Left ventricle myocardium superior (tissue), 1 donor: ENCODE measurements at places on chromosomes 3 and 15.

- no peak for DNase-seq
Measured at GRCh38 chr15:33608714-33609113, 297.9 kb downstream of the RYR3 start.

DNA sequence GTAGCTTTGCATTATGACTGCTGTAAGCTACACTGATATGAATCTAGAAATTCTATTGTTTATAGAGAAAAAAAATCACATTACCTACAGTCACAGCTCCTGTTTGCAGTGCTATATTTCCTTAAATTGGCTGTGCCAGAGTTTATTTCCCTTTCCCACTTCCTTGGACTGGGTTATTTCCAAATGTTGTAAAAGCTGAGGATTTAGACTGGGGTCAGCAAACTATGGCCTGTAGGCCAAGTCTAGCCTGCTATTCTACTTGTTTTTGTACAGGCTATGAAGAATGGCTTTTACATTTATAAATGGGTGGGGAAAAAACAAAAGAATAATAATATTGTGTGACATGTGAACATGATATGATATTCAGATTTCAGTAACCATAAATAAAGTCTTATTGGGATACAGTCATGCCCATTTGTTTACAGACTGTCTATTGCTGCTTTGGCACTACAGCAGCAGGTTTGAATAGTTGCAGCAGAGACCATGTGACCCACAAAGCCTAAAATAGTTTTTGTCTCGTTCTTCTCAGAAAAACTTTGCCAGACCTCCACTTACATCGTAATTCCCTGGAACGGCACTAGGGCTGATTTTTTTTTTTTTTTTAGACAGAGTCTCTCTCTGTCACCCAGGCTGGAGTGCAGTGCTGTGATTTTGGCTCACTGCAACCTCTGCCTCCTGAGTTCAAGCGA lies 7.8 kb downstream of the GLDN start:
- no peak for DNase-seq

GRCh38 chr15:25793354-25794050 lies 69.6 kb downstream of the ATP10A start:
- no peak for DNase-seq

GRCh38 chr3:9347887-9348286 lies 15.0 kb upstream of the THUMPD3 start:
- no peak for DNase-seq

DNA sequence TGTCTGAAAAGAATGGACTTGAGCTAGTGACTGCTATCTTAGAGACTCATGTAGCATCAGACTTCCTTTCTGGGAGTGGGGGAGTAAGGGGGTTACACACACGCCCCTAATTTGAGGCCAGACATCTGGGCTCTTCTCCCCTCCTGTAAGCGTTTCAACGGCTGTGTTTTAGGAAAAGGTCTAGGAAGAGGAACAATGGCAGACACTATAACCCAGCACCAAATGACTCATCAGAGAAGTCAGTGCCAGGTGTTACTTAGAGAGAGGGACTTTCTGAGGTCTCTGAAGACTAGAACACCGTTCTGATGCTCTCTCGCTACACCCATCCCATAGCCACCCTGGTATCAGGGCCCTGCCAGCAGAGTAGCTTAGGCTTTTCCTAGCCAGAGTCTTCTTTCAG lies 65.5 kb downstream of the SSUH2 start:
- DNase-seq: no peak

DNA sequence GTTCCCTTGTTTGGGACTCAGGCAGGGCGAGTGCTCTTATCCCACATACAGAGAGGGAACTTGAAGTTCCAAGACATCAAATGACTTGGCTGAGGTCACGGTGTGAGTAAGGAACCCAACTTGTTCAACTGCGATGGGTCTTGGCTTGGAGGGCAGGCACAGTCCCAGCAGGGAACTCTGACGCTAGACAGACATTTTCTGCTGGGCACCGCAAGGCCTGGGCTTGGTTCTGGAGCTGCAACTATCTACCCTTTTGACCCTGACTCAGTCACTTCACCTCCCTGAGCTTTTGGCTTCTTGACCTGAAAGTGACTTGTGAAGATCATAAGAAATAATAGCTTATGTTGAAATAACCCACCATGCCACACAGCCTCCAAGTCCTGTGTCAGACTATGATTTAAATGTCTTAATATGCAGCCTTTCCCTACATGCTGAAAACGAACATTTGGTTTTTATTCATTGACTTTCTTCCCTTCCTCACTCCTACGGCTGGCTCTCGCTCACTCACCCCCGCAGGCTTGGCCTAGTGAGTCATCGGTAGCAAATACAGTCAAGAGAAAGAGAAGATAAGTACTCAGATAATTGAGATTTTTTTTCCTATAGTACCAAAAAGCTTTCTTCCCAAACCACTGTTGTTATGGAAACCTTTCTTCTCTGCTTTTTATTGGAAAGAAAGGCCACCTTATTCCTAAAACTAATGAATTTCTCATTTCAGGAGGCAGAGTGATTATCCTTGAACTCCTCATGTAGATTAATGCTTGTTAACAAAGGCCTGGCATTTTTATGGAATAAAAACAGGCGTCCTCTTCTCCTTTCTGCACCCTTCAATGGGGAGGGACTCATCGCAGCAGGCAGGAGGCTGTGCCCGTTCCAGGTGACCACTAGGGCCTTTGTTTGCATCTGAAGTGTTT lies 178.4 kb downstream of the ATP10A start:
- DNase-seq: peak; percentile 51

DNA sequence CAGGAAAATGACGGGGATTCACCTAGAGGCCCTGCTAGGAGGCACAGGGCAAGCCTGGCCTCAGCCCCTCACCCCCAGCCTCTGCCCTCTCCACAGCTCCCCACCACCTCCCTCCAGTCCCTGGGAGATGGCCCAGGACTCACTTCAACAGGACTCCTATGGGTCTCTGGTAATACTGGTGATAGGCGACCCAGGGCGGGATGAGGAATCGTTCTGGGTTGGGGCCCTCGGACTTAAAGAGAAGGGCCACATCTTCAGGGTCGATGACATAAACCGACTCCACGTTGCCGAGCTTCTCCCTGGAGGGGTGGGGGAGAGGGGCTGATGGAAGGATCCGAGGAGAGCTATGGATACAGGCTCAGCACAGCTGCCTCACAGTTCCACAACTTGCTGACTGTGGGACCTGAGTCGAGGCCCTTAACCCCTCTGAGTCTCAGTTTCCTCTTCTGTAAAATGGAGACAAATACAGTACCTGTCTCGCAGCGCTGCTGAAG lies 19.6 kb downstream of the CYP11A1 start:
- DNase-seq: no peak
